ENCODE measurements at places on chromosomes 5 and 9.

- DNase-seq: no peak
These were observed 124.0 kb downstream of the OLFM1 start for GRCh38 chr9:135211524-135211890.

GRCh38 chr5:40796487-40796889, 1.7 kb downstream of the PRKAA1 start:
- DNase-seq: peak; percentile 37

- DNase-seq: peak; percentile 25
These were observed 129.5 kb downstream of the NIPBL start for GRCh38 chr5:37005946-37006540.

DNA sequence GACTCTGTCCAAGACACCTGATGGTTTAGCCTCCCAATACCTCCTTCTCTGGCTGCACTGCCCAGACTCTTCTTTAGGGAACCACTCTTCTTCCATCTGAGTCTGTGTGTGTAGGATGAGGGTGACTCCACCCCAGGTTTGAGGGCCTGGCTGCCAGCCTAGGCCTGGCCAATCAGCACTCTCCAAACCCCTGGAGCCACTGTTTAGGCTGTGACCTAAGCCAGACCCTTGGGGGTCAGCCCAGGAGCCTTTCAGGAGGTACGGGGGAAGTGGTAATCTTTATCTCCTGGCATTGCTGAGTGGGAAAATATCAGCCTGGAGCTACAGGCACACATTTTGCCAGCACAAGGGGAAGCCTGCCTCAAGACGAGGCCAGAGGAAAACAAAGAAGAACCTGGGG, 6.2 kb upstream of the ERGIC1 start:
- DNase-seq: no peak

DNA sequence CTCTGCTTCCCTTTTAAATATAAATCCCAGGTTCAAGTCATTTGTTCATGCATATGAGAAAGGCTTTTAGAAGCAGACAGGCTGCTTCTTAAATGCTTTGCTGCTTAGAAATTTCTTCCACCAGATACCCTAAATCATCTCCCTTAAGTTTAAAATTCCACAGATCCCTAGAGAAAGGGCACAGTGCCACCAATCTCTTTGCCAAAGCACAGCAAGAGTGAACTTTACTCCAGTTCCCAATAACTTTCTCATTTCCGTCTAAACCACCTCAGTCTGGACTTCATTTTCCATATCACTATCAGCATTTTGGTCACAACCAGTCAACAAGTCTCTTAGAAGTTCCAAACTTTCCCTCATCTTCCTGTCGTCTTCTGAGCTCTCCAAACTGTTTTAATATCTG, 679.8 kb upstream of the FTMT start:
- no peak for DNase-seq

DNA sequence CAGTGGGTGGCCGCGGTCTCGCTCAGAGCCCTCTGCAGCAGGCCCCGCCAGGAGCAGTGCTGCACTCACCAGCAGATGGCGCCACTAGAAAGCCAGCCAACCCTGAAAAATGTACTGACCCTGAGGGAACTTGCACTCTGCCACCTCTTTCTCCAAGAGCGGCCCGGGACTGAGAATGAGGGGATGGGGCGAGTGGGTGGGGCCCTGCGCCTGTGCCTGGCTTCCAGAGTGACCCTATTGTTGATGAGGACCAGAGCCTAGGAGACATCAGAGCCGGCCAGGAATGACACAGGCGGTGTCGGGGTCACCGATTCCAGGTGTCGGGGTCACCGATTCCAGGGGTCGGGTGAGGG, 2.9 kb upstream of the IL17B start:
- peak; percentile 89 for DNase-seq

DNA sequence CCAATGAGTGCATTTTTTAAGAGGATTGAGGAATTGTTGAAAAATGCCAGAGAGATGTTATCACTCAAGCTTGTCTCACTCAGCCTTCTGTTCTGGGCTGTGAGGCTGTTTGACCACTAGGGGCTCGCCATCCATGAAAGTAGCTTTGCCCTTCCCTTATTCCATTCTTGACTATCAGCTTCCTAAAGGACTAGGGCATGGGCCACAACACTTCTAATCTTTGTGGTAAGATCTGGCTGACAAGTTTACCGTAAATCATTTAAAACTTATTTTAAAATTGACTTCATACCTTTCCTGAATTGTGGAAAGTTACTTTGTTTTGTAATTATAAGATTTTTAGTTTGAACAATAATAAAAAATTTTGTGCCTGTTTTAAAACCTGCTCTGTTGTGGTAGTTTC, 49.5 kb downstream of the TJP2 start:
- DNase-seq: peak; percentile 81

- no peak for DNase-seq
These were observed 50.5 kb downstream of the SH3TC2 start for GRCh38 chr5:149012350-149012749.

Data from AG20443 (cell line).